ENCODE measurements at places on chromosomes 3 and 15.

DNA sequence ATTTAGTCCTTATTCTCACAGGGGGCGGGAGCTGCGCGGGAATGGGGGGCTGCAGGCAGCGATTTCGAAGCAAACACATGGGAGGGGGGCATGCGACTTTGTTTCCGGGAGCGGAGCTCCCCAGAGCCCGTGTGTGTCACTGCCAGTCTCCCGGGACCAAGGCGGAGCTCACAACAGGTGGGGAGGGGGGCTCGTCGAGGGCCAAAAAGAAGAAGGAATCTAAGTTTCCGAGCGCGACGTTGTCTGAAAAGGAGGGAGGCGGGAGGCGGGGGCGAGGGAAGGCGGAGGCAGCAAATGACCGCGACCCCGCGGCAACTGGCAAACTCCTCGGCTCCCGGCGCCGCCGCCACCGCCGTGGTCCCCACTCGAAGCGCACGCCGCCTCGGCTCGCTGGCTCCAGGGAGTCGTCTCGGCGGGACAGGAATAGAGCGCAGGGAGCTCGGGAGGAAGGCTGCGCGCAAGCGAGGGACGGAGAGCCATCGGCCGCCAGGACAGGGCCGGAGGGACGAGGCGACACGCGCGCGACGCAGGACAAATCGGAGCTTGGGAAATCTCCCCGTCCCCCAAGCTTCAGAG is 1.4 kb downstream of the FOXP1 start:
- DNase-seq = peak; percentile 5

DNA sequence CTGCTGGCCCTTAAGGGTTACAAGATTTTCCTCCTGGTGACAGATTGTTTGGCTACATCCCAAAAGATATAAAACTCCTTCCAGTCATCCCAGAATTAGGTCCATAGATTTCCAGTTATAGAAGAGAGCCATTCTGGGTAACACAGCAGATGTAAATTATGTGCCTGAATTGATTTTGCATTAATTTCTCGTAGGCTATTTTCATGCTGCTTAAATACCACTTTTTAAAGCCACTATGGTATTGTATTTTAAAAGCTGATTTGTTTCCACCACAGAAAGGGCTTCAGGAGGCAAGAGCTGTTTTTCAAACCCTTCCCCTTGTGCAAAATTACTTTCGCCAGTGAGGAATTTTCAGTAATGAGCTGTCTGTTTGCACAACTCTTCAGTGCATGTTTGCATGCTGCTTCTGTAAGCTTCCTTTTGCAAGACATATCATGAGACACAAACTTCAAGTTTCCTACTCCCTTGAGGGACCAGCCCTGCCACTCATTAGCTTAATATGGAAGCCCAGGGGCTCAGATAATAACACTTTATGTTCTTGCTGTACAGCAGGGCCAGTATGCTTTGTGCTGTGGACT is 105.4 kb upstream of the TNIK start:
- no peak for DNase-seq

DNA sequence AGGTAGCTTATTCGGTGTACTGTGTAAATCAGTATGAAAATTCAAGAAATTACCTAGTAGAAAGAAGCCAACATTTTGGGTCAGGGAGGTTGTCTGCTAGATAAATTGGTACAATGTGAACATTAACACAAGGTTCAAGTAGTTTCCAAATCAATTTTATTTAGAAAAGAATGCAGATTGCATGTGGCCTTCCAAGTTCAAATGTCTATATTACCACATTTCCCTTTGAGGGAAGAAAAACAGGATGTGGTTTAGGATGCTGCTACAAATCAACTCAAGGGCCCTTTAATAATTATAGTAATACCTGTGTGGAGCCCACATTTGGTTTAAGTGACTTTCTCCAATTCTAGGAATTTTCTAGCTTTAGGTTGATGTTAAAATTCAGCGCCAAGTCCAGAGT is 57.5 kb downstream of the CADPS start:
- no peak for DNase-seq

GRCh38 chr3:79378064-79378463 is 389.7 kb downstream of the ROBO1 start:
- no peak for DNase-seq

GRCh38 chr3:112682361-112682760 is 41.4 kb upstream of the CCDC80 start:
- no peak for DNase-seq

DNA sequence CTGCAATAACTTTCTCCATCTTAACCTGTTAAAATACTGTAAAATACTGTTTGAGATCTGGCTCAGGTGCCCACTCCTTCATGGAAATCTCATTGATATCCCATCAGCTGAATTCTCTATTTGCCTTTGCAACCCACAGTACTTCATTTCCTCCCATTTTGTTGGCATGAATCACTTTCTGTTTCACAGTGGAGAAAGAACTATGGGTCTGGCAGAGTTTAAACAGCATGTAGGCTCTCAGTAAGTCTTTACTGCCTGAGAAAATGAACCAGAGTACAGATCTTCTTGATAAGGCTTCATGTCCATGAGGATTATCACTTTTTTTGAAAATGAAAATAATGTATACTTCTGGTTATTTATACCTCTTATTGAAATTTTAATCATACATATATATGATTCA is 245.9 kb downstream of the NAALADL2 start:
- no peak for DNase-seq

- DNase-seq = no peak
Measured at GRCh38 chr15:78060232-78060631, 17.3 kb downstream of the TBC1D2B start.

DNA sequence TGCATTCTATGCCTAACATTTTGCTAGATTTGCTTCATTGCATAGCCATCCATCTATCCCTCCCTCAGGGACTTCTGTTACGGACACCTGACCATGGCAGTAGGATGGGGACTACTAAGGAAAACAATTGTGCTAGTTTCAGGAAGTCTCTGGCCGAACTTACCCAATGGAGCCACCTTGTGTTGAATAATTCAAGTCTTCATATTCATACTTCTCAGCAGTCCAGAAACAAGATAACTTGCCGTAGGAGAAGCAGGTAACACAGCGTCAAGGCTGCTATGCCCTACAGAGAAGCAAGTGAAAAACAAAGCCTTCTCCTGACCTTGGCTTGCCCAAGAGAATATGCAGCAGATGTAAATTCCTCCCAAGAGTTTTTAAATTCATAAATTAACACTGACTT is 685.3 kb downstream of the GRM7 start:
- no peak for DNase-seq

- no peak for DNase-seq
Measured at GRCh38 chr3:30368978-30369377, 237.4 kb upstream of the TGFBR2 start.

DNA sequence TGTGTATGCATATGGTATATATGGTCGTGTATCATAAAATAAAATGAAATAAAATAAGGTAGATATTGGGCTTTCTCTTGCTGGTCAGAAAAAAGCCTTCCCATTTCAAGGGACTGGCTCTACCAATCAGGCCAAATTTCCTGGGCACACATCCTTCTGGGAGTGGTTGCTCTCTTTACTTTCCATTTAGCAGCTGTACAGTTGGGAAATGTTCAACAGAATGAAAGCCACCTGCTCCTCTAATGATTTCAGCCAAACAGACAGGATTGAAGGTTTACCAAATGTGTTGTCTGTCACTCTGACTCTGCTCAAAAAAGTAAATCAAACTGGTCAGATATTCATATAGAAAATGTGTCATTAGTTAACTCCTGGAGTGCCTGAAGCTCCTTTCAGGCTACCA is 380.4 kb downstream of the ROBO2 start:
- no peak for DNase-seq

DNA sequence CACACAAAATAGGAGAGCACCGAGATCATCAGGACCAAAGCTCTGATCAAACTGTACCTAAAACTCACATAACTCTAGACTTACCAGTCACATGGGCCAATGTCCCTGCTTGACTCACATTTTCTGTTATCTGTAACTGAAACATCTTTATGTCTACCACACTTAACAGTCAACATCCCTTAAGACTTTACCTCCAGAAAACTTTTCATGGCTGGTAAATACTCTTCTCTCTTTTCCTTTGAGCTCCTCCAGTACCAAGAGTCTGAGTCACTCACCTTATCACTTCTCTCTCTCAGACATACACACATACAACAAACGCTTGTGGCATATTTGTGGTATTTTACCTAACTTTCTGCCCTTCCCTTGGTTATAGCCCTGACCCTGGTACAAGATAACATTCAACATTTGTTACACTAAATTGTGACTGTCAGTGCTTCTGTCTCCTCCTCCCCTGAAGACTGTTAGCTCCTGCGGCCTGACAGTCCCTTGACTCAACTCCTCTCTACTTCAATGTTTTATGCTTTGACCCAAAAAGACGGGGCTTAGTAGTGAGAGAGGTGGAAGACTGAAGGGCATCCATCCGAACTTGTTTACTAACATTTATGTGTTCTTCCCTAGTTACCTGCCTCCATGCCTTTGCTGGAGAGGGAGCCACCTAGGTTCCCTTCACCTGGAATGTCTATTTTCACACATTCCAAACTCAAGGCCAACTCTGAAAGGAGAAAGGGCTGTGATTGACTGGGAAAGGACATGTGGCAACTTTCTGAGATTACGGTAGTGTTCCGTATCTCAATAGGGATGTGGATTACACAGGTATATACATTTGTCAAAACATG is 3.7 kb upstream of the EFHB start:
- DNase-seq = no peak

GRCh38 chr15:69731081-69731330 is 278.4 kb downstream of the RPLP1 start:
- no peak for DNase-seq

DNA sequence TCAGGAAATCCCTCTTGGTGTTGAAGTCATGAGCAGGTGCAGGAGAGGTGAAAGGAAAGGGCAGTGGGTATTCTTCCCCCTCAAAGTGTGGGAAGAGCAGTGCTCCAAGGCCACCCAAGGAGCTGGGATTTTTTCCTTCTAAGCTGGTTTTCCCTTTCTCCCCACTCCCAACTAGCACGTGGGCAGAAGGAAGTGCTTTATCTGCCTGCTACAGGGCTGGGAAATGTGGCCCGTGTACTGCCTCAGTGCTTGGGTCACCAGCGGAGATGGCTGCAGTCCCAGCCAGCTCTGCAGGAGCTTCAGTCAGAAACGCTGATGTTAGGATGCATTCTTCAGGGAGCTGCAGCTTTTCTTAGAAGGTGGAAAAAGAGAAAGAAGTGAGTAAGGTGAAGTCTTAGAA is 99.2 kb downstream of the CACNA1D start:
- DNase-seq = no peak

DNA sequence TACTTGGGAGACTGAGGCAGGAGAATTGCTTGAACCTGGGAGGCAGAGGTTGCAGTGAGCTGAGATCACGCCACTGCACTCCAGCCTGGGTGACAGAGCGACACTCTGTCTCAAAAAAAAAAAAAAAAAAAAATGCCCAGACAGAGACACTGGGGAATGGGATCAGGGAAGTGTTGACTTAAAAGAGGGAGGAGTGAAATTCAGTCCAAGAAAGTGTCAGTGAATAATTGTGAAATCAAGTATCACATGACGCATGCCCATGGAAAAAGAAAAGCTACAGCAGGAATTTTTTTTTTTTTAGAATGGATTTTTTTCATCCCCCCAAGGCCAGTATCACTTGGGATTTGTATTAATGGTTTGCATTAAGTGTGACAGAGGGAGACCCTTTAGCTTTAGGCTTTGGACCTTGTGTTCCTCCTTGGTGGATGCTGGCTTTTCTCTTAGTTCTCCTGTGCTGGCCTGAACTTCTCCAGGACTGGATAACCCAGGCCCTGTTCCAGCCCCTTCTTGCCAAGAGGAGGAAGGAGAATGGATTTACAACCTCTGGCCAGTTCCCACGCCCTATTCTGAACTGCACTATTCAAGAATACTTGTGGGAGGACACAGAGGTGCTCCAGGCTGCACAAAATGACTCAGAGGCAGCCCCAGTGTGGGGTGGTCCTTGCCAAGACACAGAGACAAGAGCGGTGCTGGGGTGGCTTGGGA is 36.7 kb upstream of the ZNF774 start:
- no peak for DNase-seq

DNA sequence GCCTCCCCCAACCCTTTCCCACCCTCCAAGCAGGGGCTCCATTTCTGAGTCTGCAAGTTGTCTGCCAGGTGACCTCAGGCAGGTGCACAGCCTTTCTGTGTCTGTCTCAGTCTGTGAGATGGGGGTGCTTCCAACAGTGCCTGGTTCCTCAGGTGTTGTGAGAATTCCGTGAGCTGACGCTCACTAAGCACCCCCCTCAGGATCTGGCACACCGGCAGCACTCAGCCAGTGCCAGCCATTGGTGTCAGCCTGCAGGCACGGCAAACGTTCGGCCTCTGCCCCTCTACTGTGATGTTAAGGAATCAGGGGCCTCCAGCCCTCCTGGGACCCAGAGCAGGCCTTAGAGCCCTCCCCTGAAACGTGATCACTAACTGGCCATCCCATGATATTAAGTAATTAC is 2.4 kb downstream of the KLF15 start:
- no peak for DNase-seq

DNA sequence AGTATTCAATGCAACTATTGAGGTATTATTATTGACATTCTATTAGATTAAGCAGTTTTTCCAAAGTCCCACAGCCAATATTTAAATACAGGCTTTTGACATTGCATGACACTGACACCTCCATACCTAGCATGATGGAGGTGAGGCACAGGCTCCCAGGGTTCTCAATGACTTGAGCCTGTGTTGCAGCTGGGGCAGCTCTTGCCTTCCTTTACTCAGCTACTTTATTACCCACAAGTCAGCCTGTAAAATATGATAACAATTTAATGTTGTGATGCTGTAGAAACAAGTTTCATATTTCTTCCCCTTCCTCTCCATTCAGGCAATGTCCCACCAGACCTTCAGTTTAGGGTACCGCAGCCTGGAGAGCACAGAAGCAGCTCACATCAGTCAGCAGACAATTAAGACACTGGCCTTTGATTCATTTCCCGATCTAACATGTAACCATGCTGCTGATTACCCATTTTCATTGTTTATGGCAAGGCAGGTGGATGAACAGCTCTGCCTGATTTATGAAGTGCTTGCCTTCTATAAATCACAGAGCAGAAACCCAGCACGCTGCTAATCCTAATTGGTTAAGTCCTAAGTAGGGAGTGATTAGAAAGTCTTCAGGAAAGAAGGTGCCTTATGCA is 826.1 kb downstream of the AGBL1 start:
- no peak for DNase-seq

- no peak for DNase-seq
Measured at GRCh38 chr15:73518180-73518862, 75.4 kb downstream of the REC114 start.

All from activated effector memory CD4-positive, alpha-beta T cell treated with Interleukin-2 at 50 U/mL for 16 hours (primary cell).